ENCODE measurements at places on chromosomes 1 and 21.

DNA sequence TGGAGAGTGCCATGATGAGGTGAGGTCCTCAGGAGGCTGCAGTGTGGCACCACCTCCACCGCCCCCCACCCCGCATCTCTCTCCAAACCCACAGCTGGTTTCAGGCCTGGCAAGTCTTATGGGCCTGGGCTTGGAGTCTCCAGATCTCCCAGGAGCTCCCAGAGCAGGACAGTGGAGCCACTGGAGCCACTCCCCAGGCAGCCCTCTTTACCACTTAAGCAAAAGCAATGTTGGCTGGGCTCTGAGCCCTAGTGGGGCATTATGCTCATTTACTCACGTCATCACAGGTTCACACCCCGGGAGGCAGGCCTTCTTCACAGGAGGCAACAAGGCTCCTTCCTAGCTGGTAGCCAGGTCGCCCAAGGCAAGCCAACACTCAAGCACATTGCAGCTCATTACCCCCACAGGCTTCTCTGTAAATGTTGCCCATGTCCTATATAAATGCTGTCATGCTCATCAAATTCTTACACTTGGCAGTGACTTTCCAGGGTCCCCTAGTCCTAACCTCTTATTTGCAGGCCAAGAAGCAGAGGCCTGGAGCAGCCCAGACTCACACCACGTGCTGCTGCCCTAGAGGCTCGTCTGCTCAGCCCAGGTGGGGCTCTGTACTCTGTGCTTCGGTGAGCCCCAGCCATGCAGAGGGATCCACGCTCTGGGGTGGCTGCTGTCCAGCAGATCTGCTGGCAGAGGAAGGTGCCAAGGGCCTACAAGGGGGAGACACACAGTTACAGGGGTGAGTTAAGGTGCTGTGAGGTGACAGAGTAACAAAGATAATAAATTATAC, 459.3 kb downstream of the MATN1 start:
- no peak for DNase-seq

DNA sequence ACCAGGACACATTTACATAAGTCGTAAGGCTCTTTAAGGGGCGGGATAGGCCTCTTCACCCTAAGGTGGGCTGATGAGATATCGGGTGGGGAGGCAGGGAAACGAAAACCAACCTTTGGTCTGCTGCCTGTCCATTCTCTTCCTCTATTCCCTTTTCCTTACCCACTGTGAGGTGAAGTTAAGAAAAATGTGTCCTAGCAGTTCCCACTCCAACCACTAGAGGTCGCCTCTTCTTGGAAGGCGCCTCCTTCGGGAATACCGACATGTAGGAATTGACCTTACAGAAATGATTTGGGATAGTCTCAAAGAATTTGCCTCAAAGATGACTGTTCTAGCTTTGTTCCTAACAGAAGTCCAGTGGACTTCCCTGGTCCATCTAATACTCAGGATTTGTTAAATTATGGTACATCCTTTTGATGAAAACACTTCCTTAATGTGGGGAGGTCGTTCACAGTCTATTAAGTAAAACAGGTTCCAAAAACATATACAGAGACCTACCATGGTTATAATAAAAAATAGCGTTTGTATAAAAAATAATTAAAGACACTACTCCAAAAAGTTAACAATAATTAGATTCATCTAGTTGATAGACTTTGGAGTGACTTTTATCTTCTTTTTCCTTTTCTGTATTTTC, 14.1 kb downstream of the AZIN2 start:
- DNase-seq, result peak; percentile 29

DNA sequence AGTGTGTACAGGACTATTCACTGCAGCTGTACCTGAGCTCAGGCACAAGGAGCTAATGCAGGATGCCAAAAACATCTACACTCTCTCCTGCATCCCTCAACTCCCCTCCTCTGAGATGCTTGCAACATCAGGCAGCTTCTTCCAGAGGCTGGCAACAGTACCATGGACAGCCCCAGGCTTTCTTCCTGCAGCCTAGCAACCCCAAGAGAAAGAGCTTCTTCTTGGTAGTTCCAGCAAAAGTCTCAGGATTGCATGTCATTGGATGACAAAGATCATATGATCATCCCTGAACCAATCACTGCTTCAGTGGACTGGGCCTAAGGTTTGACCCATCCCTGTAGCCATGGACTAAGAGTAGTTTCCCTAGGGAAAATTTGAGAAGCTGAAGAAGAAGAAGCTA, 46.7 kb downstream of the CAMK2N1 start:
- DNase-seq, result no peak

DNA sequence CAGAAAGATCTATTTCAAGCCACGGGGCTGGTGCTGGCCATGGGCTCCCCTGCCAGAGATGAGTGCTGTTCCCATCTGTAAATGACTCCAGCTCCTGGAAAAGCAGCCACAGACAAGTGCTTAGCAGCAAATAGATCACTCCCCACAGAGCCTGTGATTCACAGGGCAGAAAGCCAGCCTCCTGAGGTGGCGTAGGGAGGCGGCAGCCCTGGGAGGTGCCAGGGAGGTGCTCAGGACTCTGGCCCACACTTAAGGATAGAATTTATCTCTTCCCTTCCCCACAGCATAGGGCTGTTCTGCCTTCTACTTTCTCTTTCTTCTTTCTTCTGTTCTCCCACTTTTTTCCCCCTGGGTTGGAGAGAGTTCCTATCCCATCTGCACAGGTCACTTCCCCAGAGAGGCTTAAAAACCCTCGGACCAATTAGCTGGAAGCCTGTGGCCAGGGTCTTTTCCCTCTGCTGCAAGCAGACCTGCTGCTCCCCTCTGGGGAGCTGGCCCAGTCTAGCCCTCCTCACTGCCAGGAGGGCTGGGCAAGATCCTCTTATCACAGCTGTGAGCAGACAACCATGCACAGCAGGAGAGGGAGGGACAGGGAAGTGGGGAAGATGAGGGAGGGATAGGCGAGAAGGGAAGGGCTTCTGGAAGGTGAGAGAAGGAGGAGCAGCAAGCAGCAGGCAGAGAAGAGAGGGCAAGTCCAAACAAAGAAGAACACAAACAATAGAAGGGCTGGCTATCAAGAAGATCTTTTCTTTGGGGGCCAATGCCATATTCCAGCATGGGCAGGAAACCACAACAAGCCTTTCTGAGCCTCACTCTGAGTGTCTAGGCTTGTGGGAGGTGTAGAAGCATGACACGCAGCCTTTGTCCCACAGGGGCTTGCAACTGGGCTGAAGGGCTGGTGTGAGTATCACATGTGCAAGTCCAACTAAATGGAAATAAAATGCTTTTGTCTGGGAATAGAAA, 41.0 kb downstream of the KCND3 start:
- no peak for DNase-seq

GRCh38 chr21:38659936-38660332, 145.8 kb upstream of the ETS2 start:
- no peak for DNase-seq

DNA sequence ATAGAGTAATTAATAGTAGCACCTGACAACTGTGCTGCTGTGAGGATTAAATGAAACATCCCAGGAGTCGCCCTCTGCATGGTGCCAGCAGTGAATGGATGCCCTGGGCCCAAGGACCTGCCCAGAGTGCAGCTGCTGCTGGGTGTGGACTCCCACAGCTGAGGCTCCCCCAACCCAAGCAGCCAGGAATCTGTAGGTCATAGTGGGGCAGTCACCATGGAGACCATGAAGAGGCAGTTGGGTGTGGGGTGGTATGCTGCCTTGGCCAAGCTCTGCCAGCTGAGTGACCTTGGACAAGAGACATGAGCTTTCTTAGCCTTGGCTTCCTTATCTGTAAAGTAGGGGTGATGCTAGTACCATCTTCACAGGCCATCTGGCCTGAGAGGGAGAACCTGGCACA, 9.4 kb downstream of the OLIG2 start:
- DNase-seq, result no peak

DNA sequence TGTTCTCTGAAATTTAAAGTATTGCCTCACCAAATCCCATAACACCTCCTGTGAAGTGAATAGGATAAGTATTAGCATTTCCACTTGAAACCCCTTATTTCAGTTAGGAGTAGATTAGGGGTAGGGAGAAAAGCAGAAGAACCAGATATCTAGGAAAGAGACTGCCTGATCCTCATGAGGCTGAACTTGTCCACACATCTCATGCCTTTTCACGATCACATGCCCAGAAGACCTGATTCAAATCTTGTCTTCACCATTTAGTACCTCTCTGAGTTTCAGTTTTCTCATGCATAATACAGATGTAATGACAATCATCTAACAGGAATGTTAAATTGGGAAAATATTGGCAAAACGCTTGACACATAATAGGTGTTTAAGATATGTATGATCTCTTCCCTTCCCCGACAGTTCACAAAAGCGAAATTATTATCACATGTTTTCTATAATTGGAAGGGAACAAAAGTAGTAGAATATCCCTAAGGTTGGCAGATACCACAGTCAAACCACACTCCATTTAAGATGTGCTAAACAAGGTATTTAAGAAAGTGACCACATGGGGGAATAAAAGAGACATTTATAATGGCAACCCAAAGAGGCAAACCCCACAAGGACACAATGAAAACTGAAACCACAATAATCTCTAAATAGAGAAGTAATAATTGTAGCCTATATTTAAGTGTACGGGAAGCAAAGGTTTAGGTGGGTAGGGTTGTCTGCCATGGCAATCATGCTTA, 25.2 kb downstream of the GFI1 start:
- no peak for DNase-seq

GRCh38 chr1:199995096-199995685, 32.3 kb upstream of the NR5A2 start:
- no peak for DNase-seq

- DNase-seq, result no peak
Measured at GRCh38 chr1:6168947-6169586, 11.1 kb downstream of the CHD5 start.

DNA sequence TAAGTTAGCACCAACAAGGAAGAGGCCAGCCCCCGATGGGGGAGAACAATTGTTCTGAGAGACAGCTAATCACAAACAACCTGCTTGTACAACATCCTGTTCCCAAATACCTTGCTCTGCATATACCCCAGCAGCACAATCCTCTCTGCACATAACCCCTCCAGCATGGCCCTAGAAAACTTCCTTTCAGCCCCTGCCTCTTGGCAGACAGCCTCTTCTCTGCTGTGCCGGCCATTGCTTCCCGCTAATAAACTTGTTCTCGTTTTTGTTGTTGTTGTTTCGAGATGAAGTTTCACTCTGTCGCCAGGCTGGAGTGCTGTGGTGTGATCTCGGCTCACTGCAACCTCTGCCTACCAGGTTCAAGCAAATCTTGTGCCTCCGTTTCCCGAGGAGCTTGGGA, 392.7 kb downstream of the SMYD3 start:
- no peak for DNase-seq

GRCh38 chr1:161298116-161298515, 11.7 kb downstream of the MPZ start:
- DNase-seq, result no peak

DNA sequence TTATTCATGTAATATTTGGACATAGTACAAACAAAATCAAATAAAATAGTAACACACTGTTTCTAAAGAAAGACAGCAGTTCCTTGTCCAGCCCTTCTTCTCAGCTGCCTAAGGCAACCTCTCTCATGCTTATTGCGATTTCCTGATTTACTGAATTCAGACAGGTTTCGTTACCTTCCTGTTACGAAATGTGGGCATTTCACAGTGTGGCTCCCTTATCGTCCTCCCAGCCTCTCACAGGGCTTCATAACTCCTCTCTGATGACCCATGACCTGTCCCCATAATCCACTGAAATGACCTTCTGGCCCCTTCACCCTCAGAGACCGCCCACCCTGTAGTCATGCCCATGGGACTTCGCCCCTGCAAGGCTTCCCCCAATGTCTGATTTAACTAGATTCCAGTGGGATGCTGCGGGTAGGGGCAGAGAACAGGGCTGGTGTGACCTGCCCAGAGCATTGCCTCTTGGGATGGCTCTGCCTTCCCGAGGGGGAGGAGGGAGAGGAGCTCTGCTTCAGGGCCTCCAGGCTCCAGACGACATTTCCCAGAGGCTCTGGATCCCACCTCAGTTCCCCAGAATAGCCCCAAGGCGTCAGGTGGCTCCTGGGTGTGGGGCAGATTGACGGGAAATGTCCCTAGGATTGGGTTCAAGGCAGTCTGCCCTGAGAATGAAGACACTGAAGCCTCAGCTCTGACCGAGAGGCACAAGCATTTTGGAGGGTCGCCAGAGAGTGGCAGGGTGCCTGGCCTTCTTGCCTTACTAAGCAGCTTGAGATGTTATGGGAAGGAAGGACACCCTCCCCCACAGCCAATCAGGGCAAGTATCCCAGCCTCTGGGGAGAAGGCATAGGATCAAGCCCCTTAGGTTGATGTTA, 20.6 kb downstream of the PADI2 start:
- DNase-seq, result no peak

DNA sequence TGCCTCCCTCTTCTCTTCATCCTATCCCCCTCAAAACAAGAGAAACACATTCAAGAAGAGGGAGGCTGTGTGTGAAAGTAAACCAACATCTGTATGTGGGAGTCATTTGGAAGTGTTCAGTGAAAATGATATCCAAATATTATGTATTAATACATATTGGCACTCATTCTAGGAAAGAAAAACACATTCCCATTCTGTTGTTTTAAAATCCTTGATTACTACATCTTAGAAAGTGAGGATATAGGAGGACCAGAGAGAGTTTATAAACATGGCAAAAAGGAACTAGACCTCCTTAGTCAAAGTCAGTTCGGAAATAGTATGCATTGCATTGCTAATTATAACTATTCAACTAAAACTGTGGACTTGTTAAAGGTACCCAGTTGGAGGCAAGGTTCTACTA, 786.6 kb downstream of the ADGRL2 start:
- DNase-seq, result no peak

DNA sequence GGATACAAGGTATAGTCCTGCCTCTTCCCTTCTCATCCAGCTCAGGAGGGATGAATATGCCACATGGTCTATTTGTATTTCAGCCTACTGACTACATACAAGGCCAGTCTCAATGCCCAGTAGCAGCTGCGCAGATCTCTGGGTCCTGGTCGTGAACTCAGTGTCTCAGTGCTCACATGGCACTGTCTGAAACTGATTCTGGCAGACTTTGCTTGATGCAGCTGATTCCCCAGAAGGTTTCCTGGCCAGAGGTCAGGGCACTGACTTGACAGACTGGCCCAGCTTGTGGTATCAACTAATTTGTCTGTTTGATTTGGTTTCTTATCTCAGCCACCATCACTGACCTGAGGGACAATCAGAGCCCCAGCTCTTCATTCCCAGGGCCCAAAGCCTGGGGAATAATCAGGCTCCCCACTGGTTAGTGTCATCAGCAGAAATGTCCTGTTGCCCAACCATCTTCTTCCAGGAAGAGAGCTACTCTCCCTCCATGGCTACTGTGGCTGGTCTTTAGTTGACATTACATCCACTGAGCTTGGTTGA, 7.5 kb upstream of the SPRR4 start:
- no peak for DNase-seq
